ENCODE measurements at places on chromosomes 1 and 21.
A peak's percentile ranks its signal among the peaks of the same experiment; 100 is the strongest.

GRCh38 chr21:45934554-45934953 is 47.0 kb upstream of the COL6A1 start:
- H3K27ac ChIP-seq: no peak overlapping the region
- no peaks in the 10 kb centered on the region for H3K4me1 ChIP-seq
- no peaks in the 10 kb centered on the region for H3K27me3 ChIP-seq
- no peak for DNase-seq
- no peak overlapping the region for H3K4me3 ChIP-seq

DNA sequence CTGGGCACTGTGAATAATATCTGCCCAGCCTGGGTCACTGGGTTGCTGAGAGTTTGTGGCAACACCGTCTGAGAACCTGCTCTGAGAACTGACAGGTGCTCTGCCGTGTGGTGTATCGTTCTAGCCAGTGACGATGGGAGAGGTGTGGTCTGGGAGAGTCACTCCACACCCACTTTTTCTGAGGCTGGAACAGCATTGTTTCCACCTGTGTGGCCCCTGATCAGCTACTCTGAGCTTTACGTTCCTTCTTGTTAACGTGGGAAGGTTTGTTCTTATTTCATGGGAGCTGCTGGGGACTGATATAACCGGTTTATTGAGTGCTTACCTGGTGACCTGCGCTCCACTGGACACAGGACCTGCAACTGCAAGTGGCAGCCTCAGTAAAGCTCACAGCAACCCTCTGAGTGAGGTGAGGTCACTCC is 34.8 kb upstream of the TENT5C start:
- no peaks in the 10 kb centered on the region for H3K4me1 ChIP-seq
- no peak for DNase-seq
- H3K27me3 ChIP-seq: peaks cover 16% of the 10 kb centered on the region

DNA sequence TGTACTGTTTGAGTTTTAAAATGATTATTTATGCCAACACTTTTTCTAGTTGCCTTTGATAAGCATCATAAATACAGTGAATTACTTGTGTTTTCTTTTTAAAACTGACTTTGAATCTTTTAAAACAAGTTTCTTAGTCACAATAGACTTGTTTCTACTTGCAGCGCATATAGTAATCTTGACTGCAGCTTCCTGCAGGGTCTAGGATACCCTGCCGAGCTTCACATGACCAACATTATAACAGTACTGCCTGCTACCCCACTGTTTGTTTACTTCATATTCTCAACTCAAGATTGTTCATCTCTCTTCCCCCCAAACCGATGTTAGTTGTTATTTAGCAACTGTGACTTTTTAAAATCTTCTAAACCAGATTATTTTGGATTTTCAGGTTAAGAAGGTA is 751.3 kb upstream of the NEGR1 start:
- no peaks in the 10 kb centered on the region for H3K36me3 ChIP-seq
- no peak overlapping the region for H3K4me3 ChIP-seq
- DNase-seq: no peak
- H3K27me3 ChIP-seq: no peaks in the 10 kb centered on the region
- no peaks in the 10 kb centered on the region for H3K4me1 ChIP-seq

DNA sequence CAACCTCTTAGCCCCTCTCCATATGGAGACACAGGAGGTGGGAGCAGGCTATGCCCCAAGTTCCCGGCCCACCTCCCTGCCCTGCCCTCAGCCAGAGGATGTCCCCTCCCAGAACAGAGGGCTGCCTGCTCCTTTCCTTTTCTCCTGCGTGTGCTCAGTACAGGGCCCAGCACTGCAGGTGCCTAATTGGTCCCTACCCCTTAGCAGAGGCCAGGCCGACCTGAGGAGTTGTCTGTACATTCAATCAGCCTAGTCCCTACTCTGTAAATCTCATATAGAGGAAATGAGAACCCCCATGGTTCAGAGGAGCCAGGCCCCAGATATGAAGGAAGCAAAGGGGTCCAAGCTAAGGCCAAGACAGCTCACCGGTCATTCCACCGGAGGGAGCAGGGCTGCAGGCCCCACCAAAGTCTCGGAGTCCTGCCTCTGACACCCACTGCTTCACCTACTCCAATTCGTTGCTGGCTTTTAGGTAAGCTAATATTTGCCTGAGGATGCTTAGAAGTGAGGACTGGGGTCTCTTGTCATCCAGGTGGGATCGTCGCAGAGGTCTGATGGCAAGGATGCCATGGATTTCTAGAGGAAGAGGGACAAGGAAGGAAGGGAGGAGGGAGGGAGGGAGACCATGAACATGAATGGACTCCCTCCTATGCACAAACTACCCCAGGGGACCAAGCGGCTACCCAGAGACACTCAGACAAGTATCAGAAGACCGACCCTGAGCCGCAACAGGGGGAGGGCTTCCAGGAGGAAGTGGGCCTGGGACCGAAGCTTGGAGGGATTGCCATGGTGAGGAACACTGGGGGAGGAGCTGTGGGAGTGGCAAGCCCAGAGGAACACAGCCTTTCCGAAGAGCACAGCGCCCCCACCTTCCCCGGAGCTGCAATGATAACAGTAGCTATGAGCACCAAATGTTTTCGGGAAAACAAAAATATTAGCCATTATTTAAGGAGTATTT is 30.4 kb upstream of the FOXO6 start:
- DNase-seq: no peak
- H3K4me1 ChIP-seq: no peaks in the 10 kb centered on the region
- no peaks in the 10 kb centered on the region for H3K36me3 ChIP-seq
- no peak overlapping the region for H3K4me3 ChIP-seq

- H3K27ac ChIP-seq: no peak overlapping the region
- H3K36me3 ChIP-seq: no peaks in the 10 kb centered on the region
- H3K4me3 ChIP-seq: no peak overlapping the region
- no peaks in the 10 kb centered on the region for H3K27me3 ChIP-seq
These were observed 352.4 kb upstream of the RUNX1 start for GRCh38 chr21:35401476-35401875.

DNA sequence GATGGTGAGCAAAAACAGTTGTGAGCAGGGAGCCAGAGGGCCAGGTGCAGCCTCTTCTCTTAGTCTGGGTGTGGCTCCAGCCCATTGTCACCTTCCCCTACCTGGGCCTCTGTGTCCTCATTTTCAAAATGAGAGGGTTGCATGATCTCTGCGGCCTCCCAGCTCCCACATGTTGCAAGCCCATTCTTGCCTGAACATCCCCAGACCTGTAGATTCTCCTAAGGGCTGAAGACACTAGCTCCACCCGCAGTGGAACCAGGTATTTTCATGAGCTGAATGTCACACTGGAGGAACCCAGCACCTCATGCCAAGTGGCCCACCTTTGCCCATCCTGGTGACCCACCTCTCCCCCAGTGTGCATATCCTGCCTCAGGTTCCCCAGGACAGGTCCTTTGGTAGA is 12.3 kb downstream of the IKBKE start:
- no peak for DNase-seq
- no peaks in the 10 kb centered on the region for H3K27me3 ChIP-seq
- H3K27ac ChIP-seq: no peak overlapping the region
- H3K4me1 ChIP-seq: peaks cover 9% of the 10 kb centered on the region

DNA sequence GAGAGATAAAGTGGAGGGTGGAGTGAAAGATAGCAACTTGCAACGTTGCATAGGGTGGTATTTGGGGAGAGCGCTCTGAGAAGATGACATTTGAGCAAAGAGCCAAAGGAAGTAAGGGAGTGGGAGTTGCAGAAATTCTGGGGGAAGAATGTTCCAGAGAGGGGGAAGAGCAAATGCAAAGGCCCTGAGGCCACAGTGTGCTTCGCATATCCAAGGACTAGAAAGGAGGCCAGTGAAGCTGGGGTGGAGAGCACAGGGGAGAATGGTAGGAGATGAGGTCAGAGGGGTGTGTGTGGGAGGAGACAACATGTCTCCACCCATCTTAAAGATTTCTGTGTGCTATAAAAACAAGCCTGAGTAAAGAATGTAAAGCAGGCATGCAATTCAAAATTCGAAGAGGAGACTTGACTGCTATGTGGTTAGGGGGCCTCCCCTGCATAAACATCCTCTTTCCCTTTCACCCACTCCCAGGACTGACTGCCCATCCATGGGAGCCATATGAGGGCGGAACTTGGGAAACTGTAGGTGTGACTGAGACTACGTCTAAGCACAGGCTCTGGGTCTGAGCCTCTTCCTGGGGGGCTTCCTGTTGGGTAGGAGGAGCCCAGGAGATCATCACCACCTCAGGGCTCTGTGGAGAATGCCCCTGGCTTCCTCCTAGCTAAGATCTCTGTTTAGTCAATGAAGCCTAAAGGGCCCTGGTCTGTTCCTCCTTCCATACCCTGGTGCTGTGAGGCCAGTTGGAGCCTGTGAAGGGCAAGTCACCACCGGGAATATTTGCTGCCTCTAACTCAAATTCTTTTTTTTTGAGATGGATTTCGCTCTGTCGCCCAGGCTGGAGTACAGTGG is 2.9 kb upstream of the CLIC4 start:
- peak overlapping the region; percentile 87 for H3K27ac ChIP-seq
- H3K4me3 ChIP-seq: no peak overlapping the region
- peaks cover 20% of the 10 kb centered on the region for H3K4me1 ChIP-seq
- DNase-seq: peak; percentile 94

- no peak for DNase-seq
- peaks cover 2% of the 10 kb centered on the region for H3K36me3 ChIP-seq
- no peaks in the 10 kb centered on the region for H3K27me3 ChIP-seq
- no peak overlapping the region for H3K4me3 ChIP-seq
- no peak overlapping the region for H3K27ac ChIP-seq
These were observed 13.5 kb downstream of the GREM2 start for GRCh38 chr1:240598216-240599001.

DNA sequence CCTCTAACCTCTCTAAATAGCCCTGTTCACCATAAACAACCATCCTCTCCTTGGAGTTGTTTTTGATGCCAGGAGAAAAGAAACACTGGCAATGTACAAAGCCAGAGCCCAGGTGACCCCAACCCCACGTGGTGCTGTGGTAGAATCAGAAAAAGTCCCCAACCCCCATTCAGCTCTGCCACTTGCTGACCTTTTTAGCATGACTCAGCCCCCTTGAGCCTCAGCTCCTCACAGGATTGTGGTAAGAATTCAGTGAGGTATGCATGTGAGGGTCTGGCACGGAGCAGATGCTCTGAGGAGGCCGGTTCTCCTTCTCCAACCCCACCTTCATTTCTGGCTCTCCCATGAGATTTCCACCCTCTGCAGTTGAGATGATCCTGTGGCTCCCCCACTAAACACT is 11.1 kb upstream of the CHI3L1 start:
- peak overlapping the region; percentile 61 for H3K27ac ChIP-seq
- no peaks in the 10 kb centered on the region for H3K36me3 ChIP-seq
- DNase-seq: peak; percentile 88
- H3K4me1 ChIP-seq: peaks cover 46% of the 10 kb centered on the region
- H3K27me3 ChIP-seq: no peaks in the 10 kb centered on the region
- H3K4me3 ChIP-seq: no peak overlapping the region

GRCh38 chr1:165639821-165640623 is 9.0 kb downstream of the MGST3 start:
- H3K27ac ChIP-seq: no peak overlapping the region
- no peaks in the 10 kb centered on the region for H3K27me3 ChIP-seq
- peak; percentile 52 for DNase-seq
- peaks cover 11% of the 10 kb centered on the region for H3K4me1 ChIP-seq
- no peak overlapping the region for H3K4me3 ChIP-seq
- H3K36me3 ChIP-seq: peaks cover 9% of the 10 kb centered on the region

DNA sequence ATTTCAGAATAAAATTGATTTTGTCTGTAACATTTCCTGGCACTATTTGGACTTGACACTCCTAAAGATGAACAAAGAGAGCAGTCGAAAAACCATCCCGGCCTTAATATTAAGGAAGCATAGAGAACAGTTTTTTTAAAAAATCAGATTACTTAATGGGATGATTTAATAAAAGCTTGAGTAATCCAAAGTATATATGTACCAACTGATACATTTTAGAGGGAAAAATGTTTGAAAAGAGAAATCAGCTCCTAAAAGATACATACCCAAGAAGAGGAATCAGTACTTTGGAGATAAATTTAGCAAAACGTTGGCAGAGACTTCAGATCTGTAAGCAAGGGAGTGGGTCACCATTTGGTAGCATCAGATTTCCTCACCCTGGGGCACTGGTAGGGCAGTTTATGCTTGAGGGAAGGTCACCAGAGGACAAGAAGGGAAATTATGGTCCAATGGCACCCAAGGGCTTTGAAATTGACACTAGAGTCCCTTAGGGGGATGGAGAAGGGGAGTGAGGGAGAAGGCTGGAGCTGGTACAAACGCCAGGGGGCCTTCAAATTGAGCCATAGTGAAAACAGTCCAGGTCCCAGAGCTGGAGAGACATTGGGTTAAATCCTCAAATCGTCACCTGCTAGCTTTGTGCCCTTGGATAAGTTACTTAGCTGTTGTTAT is 5.9 kb downstream of the SLAMF7 start:
- no peak for DNase-seq
- no peaks in the 10 kb centered on the region for H3K27me3 ChIP-seq
- H3K4me1 ChIP-seq: no peaks in the 10 kb centered on the region

- no peaks in the 10 kb centered on the region for H3K27me3 ChIP-seq
- no peaks in the 10 kb centered on the region for H3K36me3 ChIP-seq
- H3K4me1 ChIP-seq: peaks cover 2% of the 10 kb centered on the region
These were observed 11.8 kb downstream of the NPHP4 start for GRCh38 chr1:5980314-5981008.

- H3K27me3 ChIP-seq: no peaks in the 10 kb centered on the region
- H3K36me3 ChIP-seq: peaks cover 61% of the 10 kb centered on the region
- H3K27ac ChIP-seq: no peak overlapping the region
- no peak for DNase-seq
- H3K4me1 ChIP-seq: no peaks in the 10 kb centered on the region
These were observed 17.3 kb upstream of the TMEM39B start for GRCh38 chr1:32055416-32055815.

- H3K4me3 ChIP-seq: no peak overlapping the region
- H3K27ac ChIP-seq: no peak overlapping the region
- DNase-seq: no peak
- H3K27me3 ChIP-seq: no peaks in the 10 kb centered on the region
- no peaks in the 10 kb centered on the region for H3K36me3 ChIP-seq
These were observed 77.5 kb downstream of the TPR start for GRCh38 chr1:186297439-186298045.

- DNase-seq: peak; percentile 84
- no peaks in the 10 kb centered on the region for H3K27me3 ChIP-seq
- no peaks in the 10 kb centered on the region for H3K36me3 ChIP-seq
- no peak overlapping the region for H3K27ac ChIP-seq
- no peaks in the 10 kb centered on the region for H3K4me1 ChIP-seq
These were observed 28.6 kb downstream of the PTPRU start for GRCh38 chr1:29264773-29265389.

- no peak overlapping the region for H3K4me3 ChIP-seq
- H3K36me3 ChIP-seq: no peaks in the 10 kb centered on the region
- no peaks in the 10 kb centered on the region for H3K27me3 ChIP-seq
- H3K27ac ChIP-seq: no peak overlapping the region
- no peak for DNase-seq
These were observed 838.5 kb downstream of the USP25 start for GRCh38 chr21:16568244-16568643.

- no peak for DNase-seq
- H3K4me3 ChIP-seq: no peak overlapping the region
- no peak overlapping the region for H3K27ac ChIP-seq
- H3K27me3 ChIP-seq: peaks cover 8% of the 10 kb centered on the region
These were observed 88.3 kb downstream of the S1PR1 start for GRCh38 chr1:101325144-101325543.

GRCh38 chr1:32817815-32818786 is 648 bp downstream of the S100PBP start:
- DNase-seq: peak; percentile 39
- H3K36me3 ChIP-seq: no peaks in the 10 kb centered on the region
- no peaks in the 10 kb centered on the region for H3K27me3 ChIP-seq
- peaks cover 6% of the 10 kb centered on the region for H3K4me1 ChIP-seq
- H3K4me3 ChIP-seq: peak overlapping the region; percentile 88
- H3K27ac ChIP-seq: peak overlapping the region; percentile 95

- peaks cover 59% of the 10 kb centered on the region for H3K27me3 ChIP-seq
- H3K36me3 ChIP-seq: no peaks in the 10 kb centered on the region
- DNase-seq: no peak
- no peak overlapping the region for H3K27ac ChIP-seq
These were observed 95.8 kb downstream of the KCNN3 start for GRCh38 chr1:154774175-154774855.

Measured in IMR-90 (cell line).